ENCODE measurements at places on chromosomes 3 and 15.

- peak; percentile 37 for DNase-seq
Observed at GRCh38 chr3:177824190-177824786, 627.0 kb upstream of the TBL1XR1 start.

DNA sequence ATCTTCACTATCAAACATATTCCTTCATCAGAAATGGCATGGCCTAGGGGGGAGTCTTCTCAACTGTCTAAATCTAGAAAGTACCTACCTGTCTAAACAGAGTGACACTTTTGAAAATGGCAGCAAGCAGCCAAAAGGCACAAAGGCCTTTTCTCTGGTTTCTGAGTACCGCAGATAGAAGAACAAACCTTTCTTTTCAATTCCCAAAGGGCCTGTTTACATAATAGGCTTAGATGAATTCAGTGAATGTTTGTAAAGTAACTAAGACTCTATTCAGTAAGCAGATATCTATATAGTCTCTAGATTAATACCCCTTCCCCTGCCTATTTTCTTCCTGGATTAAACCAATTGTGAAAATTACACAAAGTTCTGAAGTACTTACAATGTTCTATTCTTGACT is 7.1 kb downstream of the MYEF2 start:
- DNase-seq = peak; percentile 88

DNA sequence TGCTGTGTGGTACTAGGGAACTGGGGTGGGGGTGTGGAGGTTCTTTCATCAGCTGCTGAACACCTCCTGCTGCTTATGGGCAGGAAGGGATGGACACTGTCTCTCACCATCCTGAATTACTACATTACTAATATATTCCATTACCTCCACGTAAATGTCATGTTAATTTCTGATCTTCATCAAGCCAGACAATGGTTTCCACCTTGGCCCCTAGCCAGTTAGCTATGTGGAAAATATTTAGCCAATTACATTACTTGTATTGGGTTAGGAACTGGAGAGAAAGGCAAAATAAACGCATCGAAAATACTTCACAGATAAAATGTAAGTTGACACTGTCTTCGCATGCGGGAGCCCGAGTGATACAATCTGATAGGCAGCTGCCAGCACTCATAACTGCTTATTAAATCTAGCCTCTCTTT is 95.1 kb downstream of the FOXP1 start:
- no peak for DNase-seq

DNA sequence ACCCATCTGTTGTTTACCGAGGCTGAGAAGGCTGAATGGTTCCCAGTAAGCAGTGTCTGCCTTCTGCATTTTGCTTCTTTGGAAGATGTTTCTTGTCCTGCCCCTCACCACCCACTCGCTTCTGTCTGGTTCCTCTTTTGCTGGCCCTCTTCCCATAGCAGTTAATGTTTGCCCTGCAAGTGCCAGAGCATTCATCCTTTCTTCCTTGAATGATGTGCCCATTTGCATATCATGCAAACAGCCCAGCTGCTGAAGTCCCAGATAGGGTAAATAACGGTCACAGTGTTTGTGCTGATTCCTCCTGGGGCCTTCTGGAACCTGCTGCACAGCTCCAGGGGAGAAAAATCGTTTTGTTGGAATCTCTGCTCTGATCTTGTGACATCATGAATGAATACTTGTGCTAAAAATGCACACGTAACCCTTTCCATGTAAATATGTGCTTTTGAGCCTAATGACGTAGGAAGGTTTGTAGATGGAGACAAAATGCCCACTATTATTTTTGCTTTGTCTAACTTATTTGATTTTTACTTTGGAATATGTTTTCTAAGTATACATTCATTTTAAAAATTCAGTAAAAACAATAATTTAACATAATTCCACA is 381.0 kb downstream of the SOX2 start:
- DNase-seq = peak; percentile 93

DNA sequence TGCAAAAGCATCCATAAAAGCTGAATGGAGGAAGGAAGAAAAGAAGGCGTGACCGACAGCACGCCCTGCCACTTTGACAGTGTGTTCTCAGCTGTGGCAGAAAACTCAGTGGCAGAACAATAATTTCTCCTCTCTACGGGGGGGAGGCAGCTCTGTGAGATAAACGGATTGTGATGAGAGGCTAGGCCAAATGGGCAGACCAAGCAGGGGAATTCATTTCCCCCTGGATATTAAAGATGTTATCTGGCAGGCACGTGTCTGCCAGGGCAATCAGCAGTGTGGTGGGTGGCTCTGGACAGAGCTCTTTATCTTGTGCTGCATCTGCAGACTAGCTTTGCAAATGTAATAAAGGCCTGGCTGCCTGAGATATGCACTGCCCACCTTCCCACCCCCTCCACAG is 1.9 kb upstream of the RMDN3 start:
- DNase-seq = no peak

- DNase-seq = no peak
Observed at GRCh38 chr3:99509224-99509623, 129.2 kb upstream of the COL8A1 start.

DNA sequence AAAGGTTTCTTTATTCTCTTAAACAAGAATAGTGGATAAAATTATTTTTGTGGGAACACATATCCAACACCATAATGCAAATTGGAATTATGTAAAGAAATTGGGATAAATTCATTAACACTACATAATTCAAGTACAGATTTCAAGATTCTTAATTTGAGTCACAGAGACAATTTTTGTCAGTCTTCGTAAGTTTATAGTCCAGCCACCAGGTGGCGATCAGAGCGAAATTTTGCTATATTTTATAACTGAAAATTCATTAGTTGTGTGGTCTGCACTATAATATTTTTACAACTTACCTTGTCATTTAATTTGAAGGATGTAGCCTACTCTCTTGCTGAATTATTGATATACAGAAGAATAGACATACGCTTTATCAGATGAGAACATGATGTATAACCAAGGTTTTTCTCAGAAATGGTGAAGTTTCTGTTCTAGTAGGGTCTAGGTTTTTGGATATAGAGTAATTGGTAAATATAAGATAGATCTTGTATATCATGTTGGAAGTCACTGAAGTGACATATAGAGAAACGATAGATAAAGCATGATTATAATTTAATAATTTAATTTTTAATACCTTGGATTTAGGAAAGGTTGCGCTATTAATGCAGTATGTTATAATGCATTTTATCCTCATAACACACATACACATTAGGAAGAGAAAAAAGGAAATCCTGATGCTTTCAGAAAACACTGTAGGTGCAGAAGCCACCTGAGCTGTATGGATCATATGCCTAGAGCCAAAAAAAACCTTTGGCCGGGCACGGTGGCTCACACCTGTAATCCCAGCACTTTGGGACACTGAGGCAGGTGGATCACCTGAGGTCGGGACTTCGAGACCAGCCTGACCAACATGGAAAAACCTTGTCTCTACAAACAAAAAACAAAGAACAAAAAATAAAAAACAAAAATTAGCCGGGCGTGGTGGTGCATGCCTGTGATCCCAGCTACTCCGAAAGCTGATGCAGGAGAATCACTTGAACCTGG is 31.7 kb downstream of the PLSCR4 start:
- peak; percentile 53 for DNase-seq

- DNase-seq = peak; percentile 60
Observed at GRCh38 chr15:48331796-48332641, 790 bp downstream of the DUT start.

DNA sequence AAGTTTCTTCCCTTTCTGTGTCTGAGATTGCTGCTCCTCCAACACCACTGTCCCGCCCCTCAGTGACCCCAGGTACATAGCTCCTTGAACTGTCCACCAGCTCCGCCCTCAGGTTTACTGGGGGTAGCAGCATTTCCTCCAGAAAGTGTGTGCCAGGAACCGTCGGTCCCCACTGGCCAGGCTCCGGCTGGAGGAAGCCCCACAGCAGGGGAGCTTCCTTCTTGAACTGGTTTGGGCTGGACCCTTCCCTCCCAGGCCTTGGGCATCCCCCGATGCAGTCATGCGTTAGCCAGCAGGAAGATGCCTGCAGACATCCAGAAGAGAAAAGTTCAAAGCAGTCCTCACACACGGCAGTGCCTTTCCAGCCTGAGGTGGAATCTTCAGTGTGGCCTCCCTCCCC is 19.7 kb downstream of the PAK6 start:
- no peak for DNase-seq

All from SK-MEL-5 (cell line).